Activated CD4-positive, alpha-beta T cell treated with anti-CD3 and anti-CD28 coated beads, Interleukin-2, amount 10 ng/mL, durations not matched to agents 7 days and 5 days (primary cell): ENCODE measurements at places on chromosomes 3 and 15. TPM values are rescaled to one million over a fixed set of nuclear protein-coding genes. Genes with fewer than 3 reads are reported as not detected.

Gene NR1I2
- total RNA-seq, result not detected

- no peak for DNase-seq
Measured at GRCh38 chr3:149895339-149895738, 75.4 kb downstream of the PFN2 start.

Gene AHSG
- not detected for total RNA-seq

Gene CSNK1G1
- total RNA-seq, result 30.4 TPM

DNA sequence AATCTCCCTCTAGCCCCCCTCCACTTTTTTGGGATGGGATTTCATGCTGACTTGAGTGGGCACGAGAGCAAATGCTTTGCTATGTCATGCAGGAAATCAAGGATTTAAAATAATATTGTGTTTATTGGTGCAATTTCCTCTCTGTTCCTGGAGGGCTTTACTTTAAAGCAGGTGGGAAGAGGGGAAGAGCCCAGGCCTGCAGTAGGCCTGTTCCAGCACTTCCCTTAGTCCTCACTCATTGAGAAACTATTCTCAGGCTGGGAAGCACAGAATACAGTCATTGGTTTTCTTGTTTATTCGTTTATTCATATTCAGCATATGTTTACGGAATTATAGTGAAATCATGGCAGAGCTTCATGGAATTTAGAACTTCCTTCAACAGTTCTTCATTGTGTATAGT lies 41.7 kb upstream of the SPSB4 start:
- DNase-seq, result no peak

DNA sequence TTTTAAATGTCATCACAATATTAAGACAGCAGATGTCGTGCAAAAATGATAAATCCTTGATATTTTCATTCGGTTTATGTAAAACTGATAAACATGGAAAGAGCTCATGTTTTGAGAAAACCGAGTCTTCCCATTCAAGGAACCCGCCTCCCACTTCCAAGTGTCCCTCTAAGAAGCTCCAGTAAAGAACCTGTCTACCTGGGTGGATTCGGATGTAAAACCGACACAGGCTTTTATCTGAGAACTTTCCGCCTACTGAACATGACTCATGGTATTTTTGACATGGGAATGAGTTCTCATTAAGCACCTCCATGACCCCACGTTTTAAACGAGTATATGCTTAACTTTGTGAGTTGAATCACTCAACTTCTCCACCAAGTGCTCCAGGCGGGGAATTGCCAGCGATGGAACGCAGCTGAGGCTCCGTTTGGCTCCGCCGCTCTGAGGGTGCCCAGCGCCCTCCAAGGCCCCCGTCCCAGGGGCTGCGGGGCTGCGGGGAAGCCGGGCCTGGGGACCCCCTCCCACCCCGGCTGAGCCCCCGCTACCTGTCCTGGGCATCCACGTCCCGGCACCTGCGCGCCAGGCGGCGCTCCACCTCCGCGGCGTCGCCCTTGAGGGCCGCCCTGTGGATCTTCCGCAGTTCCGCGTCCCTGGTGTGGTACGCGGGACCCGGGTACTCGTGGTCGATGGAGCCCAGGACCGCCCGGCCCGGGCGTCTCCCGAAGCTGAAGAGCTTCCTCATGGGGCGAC lies 119.9 kb downstream of the LMLN start:
- DNase-seq, result peak; percentile 26

- DNase-seq, result no peak
Measured at GRCh38 chr3:171156401-171157010, 130.0 kb upstream of the SLC2A2 start.

DNA sequence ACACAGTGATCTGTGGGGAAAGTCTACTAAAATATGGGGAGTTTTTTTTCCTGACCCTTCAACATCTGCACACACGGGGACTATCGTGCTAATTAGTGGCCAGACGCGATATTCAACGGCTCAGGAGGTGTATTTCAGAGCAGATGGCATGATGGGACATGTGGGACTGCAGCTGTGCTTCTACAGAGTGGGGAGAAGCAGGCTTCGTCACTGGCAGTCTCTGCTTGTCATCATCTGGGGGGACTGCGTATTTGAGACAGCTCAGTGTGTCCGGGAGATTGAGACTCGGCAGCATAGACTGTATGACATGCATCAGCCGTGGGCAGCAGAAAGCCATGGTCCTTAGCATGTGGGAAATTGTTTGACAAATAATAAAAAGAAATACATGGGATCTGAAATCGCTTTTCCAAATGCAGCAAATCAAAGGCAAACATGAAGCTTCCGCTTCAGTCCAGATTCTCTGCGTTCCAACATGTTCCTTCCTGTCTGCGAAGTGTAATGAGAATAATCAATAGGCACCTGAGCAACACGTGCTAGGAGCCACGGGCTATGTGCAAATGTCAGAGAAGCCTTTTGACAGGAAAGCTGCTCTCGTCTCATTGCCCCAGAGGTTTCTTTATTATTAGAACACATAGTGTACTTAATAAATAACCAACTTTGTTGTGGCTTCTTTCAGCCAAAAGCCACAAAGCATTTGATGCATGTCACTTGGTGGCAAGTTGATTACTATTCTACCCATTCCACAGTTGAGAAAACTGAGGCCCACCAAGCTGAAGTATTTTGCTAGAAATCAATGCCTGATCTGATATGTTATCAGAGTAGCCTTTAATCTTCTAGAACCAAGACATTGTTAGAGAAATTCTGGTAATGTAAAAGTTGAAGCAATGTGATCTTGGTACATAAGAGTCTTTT lies 276.3 kb downstream of the RYR3 start:
- DNase-seq, result no peak

DNA sequence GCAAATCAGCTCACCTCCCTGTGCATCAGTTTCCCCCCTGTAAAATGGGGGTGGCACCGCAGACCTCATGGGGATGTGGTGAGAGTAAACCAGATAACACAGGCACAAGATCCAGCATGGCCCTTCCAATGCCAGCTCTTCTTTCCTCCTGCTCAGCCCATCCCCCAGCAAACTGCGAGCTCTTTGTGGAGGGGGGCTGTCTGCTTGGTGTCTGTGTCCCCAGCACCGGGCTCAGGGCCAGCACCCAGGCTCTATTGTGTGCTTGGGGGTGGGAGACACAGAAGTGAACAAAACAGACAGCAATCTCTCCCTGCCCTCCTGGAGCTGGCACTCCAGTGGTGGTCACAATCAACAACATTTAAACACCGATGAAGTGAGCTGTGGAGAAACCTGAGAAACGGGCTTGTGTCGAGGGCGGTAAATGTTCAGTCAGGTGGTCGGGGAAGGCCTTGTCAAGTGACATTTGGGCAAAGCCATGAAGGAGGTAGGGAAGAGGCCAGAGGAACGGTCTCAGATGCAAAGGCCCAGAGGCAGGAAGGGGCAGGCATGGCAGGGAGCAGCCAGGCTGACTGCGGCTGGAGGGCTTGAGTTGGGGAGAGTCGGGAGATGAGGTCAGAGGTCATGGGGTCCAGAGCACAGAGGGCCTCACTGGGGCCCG lies 28.4 kb downstream of the GRIP2 start:
- DNase-seq, result no peak

Gene FBXL22
- total RNA-seq, result 0.81 TPM

GRCh38 chr15:77622934-77623754 lies 9.6 kb downstream of the LINGO1 start:
- no peak for DNase-seq

GRCh38 chr15:67641453-67641852 lies 99.0 kb downstream of the MAP2K5 start:
- no peak for DNase-seq

GRCh38 chr3:46921871-46922271 lies 44.4 kb downstream of the PTH1R start:
- no peak for DNase-seq

DNA sequence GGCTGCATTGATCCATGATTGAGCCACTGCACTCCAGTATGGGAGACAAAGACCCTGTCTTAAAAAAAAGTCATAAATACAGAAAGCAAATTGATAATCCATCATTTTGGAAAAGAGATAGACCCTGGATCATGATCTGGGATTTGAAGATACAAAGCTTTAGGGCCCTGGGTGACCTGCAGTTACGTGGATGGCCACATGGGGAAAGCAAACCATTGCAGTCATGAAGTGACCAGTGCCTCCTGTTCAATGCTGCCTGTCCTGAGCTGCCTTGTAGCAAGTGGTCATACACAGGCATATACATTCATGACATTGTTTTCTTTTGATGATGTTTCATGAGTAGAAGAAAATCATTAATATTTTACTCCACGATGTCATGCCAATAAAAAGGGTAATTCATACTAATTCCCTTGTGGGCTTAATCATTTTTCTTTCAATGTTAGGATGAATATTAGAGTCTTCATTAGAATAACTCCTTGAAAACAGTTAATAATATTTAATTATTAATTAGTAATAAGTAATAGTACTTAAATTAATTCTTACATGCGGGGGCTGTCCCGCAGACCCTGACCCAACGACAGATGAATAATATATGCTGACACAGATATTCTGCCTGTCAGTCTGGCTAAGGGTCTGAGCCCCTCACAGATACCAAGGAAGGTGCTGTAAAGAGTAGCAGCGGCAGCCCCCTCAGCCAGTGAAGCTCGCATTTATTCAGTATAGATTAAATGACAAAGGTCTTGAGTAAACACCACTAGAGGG lies 109.0 kb upstream of the UNC13C start:
- DNase-seq, result no peak

- no peak for DNase-seq
Measured at GRCh38 chr15:71458089-71458660, 342.9 kb downstream of the THSD4 start.

Gene RASGRP1
- 185 TPM for total RNA-seq

- no peak for DNase-seq
Measured at GRCh38 chr3:72661115-72661457, 187.2 kb downstream of the SHQ1 start.

Gene GOLGA8J
- 0.65 TPM for total RNA-seq

- DNase-seq, result no peak
Measured at GRCh38 chr15:40061212-40061901, 22.4 kb upstream of the SRP14 start.

GRCh38 chr3:20622304-20622703 lies 436.3 kb upstream of the SGO1 start:
- DNase-seq, result no peak

GRCh38 chr3:76293856-76294255 lies 508.5 kb upstream of the ZNF717 start:
- no peak for DNase-seq

Gene CCDC54
- not detected for total RNA-seq

Gene LDHAL6B
- not detected for total RNA-seq

DNA sequence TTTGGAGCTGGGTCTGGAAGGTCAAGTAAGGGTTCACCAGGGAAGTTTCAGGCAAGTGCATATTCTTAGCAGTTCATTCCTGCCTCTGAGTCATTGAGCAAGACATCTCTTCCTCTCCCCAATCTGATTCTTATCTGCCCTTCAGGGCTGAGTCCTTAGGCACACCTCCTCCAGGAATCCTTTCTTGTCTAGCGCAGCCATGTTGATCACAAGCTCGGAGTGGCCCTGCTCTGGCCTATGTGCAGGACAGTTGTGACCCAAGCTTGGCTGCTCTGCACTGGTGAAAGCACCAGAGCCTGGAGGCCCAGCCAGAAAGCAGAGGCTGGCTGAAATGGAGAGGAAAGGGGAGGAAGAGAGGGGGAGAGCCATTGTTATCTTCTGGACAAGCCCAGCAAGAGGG lies 30.9 kb upstream of the MRPS22 start:
- no peak for DNase-seq
